CD4-positive, alpha-beta T cell treated with Interleukin-21 for 1 hour (primary cell): ENCODE measurements at places on chromosomes 4 and X.

GRCh38 chr4:53194727-53195126, 171.1 kb downstream of the SCFD2 start:
- no peak for DNase-seq

DNA sequence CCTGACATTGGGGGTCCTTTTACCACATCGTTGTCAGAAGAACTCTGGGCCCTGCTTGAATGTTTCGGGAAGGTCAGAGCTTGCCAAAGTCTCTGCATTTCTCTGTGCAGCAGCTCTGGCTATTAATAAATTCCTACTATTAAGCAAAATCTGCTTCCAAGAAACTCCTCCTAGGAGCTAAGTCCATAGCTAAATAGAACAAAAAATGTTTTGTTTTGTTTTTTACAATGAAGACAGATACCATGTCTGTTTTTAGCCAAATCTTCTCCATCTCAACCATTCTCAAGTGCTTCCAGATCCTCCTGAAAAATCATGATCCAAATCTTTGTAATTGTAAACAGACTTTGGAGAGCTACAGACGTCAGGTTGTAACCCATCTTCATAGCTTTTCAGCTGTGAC, 161.6 kb downstream of the SPATA18 start:
- no peak for DNase-seq

DNA sequence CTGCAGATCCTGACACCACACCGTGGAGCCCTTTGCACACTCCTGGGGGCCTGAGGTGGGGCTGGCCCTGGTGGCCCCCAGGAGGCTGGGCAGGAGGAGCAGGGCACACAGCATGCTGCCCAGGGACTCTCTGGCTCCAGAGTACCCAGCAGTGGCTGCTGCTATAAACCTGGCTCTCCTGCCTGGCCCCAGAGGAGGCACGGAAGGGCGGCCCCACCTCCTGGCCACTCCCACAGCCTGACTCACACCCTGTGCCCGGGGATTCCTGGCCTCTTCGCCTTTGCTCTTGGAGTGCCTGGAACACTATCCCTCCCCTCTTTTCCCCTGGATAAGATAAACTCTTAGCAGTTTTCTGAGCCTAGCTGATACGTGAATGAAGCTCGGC, at the start of gene PSAPL1:
PSAPL1 (minus strand) TSS at position 165 of the 385 bp plus-strand sequence; CDS start at position 114, 51 bp downstream.
- no peak for DNase-seq

DNA sequence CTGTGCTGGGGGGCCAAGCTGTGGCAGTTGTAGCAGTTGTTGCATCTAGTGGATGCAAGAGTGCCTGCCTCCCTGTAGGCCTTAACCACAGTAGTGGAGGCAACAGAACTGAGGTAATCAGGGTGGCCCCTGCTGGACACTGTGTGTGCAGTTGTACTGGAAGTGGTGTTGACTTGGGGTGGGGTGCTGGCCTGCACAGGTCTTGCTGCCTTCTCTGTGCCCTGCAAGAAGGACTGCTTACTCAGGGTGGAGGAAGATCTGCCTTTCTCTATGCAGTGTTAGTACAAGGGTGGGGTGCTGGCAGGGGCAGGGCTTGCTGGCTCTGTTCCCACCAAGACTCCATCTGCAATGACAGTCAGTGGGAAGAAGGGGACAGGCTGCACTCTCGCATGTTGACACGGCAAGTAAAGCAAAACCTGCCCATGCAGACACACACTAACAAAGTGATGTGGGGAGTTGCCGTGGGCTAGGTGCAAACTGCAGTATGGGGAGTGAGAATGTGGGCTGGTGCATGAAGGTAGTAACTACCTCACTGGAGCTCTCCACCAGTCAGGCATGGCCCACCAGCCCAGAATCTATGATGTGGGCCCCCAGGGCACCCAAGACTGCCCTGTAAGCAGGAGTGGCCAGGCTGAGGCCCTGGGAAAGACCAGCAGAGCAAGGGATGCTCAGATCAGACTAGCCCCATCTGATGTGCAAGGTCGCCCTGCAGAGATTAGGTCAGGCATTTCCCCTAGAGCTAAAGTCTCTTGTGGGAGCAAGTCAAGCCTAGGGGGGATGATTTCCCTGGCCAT, 594.9 kb downstream of the TECRL start:
- no peak for DNase-seq
